CD4-positive, alpha-beta T cell treated with Interleukin-17A for 1 hour (primary cell): ENCODE measurements at places on chromosomes 12 and 14.

DNA sequence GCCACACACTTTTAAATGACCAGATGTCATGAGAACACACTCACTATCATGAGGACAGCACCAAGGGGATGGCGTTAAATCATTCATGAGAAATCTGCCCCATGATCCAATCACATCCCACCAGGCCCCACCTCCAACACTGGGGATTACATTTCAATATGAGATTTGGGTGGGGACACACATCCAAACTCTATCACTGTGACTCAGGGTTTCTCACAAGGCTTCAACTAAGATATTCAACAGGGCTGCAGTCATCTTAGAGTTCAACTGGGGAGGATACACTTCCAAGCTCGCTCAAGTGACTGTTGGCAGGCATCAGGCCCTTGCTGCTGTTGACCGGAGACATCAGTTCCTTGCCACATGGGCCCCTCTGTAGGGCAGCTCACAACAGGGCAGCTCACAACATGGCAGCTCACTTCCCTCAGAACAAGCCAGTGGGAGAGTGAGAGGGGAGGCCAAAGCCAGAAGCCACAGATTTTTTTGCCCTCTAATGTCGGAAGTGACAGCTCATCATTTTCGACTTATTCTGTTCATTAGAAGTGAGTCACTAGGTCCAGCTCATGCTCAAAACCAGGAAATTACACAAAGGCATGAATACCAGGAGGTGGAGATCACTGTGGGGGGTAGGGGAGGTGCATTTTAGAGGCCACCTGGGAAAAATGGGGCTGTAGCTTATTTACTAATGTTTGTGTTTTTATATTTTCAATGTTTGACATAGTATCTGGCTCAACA lies 50.8 kb upstream of the PTHLH start:
- DNase-seq = no peak

GRCh38 chr14:34985740-34986139 lies 2.9 kb downstream of the SRP54 start:
- DNase-seq = no peak

DNA sequence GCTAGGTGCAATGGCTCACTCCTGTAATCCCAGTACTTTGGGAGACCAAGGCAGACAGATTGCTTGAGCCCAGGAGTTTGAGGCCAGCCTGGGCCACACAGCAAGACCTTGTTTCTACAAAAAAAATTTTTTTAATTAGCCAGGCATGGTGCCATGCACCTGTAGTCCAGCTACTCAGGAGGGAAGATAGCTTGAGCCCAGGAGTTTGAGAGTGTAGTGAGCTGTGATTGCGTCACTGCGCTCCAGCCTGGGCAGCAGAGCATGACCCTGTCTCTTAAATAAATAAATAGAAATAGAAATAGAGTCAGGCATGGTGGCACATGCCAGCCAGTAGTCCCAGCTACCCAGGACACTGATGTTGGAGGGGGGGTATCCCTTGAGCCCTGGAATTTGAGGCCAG lies 36.7 kb upstream of the CLIP1 start:
- no peak for DNase-seq

- no peak for DNase-seq
Observed at GRCh38 chr12:84641940-84642545, 270.6 kb downstream of the SLC6A15 start.

DNA sequence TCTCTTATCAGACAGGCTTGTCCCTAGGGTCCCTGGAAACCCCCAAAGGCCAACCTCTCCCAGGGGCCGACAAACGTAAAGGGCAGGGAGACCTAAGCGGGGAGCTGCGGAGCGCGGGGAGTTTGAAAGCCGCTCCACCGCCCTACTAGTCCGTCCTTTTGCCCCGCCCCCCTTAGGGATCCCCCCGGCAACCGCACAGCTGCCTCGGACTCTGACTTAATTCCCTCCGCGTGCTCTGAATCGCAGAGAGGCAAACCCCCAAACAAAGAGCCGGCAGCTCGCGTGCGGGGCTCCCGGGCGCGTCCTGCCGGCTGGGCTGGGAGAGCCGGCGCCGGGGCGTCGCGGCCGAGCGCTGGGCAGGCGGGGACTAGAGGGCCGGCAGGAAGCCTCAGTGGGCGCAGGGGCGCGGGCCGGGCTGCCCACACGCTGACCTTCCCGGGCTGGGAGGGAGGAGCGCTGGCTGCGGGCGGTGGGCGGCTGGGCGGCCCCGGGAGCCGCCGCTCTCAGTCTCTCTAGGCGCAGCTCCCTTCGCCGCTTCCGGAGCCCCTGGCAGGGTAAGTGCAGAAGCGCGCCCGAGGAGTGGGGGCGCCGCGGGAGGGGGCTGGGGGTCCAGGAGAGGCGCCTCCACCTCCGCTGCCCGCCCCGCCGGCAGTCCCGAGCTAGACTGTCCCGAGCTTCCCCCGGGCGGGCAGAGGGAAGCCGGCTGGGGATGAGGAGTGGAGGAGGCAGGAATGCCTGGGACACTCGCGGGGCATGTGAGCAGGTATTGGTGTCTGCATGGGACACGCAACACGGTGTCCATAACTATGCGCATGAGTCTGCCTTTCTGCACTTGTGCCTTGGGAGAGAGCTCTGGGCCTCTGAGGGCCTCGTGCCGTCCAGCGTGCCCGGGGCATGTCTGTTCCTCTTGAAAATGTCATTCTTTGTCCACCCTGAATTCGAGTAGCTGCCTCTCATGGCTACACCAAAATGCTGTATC lies at the start of gene TSPAN11:
Gene TSPAN11 (plus strand): TSS at position 506 of the 979 bp plus-strand sequence. CDS start 27,244 bp downstream, outside the sequence.
- no peak for DNase-seq

GRCh38 chr14:64774272-64774671 lies 70.0 kb downstream of the PLEKHG3 start:
- DNase-seq = no peak

DNA sequence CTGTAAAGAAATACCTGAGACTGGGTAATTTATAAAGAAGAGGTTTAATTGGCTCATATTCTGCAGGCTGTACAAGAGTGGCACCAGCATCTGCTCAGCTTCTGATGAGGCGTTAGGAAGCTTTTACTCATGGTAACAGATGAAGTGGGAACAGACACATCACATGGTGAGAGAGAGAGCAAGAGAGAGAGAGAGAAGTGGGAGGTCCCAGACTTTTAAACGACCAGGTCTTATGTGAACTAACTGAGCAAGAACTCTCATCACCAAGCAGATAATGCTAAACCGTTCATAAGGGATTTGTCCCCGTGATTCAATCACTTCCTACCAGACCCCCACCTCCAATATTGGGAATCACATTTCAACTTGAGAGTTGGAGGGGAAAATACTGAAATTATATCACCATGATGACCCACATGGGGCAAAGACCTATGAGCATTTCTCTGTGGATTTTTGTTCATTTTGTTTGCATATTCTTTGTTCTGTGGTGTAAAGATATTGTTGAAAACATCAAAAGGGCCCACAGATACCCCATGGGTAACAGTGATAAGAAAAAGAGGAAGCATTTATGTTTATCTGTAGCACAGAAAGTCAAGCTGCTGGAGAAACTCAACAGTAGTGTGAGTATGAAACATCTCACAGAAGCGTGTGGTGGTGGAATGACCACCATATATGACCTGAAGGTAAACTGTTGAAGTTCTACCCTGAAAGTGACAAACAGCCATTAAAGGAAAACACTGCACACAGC lies 135.2 kb upstream of the PDE3A start:
- DNase-seq = no peak

DNA sequence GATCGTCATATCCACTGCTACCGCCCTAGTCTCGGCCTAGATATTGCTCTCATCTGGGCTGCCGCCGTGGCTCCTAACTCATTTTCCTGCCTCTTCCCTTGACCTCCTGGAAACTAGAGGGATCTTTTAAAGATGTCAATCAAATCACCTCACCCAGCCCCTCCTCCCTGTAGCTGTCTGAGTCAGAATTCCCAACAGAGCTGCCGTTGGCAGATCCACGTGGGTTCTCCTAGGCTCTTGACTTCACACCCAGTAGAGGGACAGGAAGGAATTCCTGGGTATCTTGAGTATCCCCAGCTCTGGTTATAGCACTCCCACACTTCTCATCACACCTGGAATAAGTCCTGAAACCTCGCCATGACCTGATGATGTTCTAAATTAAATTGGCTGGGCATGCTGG lies 11.9 kb downstream of the TGFB3 start:
- no peak for DNase-seq

DNA sequence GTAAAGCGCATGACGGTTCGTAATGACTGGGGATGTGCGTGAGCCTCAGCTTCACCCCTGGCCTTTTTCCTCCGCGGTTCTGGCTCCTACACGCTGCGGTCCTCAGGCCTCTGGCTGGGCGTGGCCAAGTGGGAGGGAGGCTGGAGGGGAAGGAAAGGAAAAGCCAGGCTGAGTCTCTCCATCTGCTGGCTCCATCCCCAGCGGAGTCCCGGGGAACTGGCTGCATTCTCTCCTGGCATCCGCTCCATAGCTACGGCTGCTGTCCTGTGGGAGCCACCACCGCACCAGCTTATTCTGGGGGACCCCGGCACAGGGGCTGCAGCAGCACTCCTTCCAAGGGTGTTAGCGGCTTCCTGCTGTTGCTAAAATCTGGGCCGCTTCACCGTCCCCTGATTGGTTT lies 68.2 kb upstream of the SLC24A4 start:
- DNase-seq = no peak

DNA sequence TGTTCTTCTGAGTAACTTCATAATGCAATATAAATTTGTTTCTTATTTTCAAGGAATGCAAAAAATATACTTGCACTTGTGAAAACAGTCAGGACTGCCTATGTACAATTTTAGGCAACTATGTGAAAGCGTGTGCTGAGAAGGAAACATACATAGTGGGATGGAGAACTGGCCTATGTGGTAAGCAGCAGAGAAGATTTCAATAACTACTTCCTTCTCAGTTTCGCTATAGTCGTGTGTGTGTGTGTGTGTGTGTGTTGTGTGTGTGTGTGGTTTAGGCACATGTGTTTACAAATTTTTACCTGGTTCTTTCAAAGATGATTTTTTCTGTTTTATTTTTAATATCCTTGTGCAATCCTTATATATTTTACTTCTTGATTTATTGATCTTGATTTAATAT lies 211.8 kb downstream of the LRRK2 start:
- no peak for DNase-seq

DNA sequence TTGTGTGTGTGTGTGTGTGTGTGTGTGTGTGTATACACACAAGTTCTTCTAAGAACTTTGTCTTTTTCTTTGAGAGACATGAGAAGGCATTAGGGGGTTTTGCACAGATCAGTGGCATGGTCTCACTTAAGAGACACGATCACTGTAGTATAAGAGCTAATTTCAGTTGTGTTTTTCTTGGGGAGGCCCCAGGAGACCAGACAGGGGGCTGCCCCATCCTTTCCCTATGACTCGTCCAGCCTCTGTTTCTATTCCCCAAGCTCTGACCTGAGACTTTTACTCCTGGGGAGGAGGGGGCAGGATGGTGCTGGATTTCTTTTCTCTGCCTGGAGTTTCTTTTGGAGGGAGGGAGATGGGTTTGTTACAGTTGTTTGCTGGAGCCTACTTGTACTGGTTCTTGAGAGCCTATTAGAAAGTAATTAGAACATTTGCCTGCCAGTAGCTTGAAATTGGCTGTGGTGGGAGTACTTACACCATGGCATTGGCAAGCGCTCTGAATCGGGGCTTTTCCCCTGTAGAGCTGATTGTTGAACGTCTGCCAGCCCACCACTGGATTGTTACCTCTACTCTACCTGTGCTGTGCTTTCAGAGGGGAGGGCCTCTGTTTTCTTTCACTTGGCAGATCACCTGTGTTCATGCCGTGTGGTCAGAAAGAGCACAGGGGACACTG lies 109.5 kb downstream of the TSPAN9 start:
- no peak for DNase-seq

- no peak for DNase-seq
Observed at GRCh38 chr12:127144770-127145169, 1122.2 kb upstream of the TMEM132C start.

DNA sequence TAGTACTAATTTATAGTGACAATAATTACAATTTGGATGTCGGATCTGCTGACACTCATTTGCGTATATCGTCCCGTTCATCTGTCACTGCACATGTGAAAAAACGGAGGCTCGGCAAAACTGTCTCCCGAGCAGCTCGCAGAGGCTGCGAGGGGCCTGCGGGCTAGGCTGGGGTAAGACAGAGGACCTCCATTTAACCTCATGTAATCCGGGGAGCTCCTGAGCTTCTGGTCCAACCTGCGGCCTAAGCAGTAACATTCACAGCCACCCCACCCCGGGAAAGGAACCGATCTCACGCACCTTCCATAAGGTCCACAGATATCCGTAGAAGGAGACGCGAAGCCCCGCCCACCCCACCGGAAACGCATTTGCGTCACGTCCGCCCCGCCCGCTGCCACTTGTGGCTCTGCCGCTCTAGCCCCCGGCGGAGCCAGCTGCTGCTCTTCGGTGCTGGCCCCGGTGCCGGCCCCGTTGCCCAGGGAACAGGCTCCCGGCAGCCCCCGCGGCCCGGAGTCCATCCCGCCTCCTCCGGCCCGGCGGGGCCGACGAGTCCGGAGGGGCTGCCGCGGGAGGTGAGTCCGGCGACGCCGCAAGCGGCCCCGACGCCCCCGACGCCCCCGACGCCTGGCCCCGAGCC lies at the start of the genes CINP and TECPR2:
Gene CINP (minus strand): TSS at position 346 of the 637 bp plus-strand sequence. CDS start 39 bp downstream, at position 307.
Gene TECPR2 (plus strand): TSS at position 397 of the 637 bp plus-strand sequence. CDS start 13,781 bp downstream, outside the sequence.
- peak; percentile 95 for DNase-seq

DNA sequence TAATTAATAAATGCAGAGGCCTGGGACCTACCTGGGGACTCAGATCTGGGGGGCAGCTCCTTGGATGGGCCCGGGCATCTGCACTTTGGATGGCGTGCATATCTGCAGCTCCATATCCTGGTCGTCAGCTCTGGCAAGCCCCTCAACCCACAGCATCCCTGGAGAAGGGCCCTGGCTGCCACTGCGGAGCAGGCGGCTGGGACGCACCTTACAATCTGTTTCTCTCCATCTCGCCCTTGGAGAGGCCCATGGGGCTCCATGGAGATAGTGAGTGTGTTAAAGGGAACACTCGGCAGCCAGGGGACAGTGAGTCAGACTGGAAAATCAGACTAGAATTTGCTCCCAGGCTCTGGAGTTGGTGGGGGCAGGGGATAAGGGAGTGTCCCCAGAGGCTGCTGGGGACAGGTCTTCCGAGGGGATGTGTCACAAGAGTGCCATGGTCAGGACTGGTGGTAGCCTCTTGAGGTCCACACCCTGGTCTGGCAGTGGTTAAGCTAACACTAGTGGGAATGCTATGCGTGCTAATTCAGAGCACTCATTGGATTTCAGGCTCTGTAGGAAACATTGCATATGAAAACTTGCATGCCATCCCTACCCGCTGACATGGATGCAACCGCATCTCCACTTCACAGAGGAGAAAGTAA lies 21.5 kb downstream of the RFLNA start:
- no peak for DNase-seq
